H7 (cell line): ENCODE measurements at places on chromosomes 2 and 18. TPM values are rescaled to one million over a fixed set of nuclear protein-coding genes. Genes with fewer than 3 reads are reported as not detected.

The CCDC150 gene
- total RNA-seq = 18.4 and 27.7 TPM in 2 replicates

The TANK gene
- 17.8 and 22.7 TPM in 2 replicates for total RNA-seq

The DSEL gene
- total RNA-seq = 9.4 and 9.7 TPM in 2 replicates

The PPP1R1C gene
- total RNA-seq = 0.89 and 1.3 TPM in 2 replicates

The MAB21L4 gene
- not detected in 2 replicates for total RNA-seq

The MRPL44 gene
- 80.7 and 88.1 TPM in 2 replicates for total RNA-seq

The HOXD12 gene
- not detected in 2 replicates for total RNA-seq

The CHRNG gene
- not detected in 2 replicates for total RNA-seq
